Left renal cortex interstitium (tissue), 4 donors: ENCODE measurements at places on chromosomes 5 and 9.

GRCh38 chr9:122109035-122109813 is 16.1 kb upstream of the TTLL11 start:
- DNase-seq: no peak

- DNase-seq: no peak
These were observed 134.8 kb upstream of the RGMB start for GRCh38 chr5:98638701-98639100.

- no peak for DNase-seq
These were observed 483.0 kb downstream of the SEMA5A start for GRCh38 chr5:9062873-9063272.

- DNase-seq: no peak
These were observed 891 bp downstream of the PCDHGB2 start for GRCh38 chr5:141360685-141361084.

DNA sequence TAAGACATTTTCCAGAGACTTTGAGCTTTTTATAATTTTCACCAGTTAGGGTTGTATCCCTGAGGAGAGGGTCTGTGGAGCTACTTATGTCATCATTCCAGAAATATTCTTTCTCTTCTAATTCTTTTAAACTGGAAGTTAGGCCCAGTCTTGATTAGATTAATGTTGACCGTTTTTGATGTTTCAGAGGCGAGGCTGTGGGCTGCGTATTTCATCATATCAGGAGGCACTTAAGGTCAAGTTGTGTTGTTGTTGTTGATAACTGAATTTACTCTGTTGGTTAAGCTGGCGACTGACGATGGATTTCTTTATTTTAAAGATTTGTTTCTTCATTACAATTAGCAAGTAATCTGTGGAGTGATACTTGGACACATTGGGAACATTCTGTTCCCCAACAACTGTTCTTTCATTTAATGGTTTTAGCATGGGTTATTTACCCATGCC is 20.1 kb downstream of the IPO11 start:
- no peak for DNase-seq

- no peak for DNase-seq
These were observed 47.2 kb downstream of the F2R start for GRCh38 chr5:76763136-76763535.

GRCh38 chr5:96113170-96113939 is 151.7 kb upstream of the ELL2 start:
- DNase-seq: no peak

DNA sequence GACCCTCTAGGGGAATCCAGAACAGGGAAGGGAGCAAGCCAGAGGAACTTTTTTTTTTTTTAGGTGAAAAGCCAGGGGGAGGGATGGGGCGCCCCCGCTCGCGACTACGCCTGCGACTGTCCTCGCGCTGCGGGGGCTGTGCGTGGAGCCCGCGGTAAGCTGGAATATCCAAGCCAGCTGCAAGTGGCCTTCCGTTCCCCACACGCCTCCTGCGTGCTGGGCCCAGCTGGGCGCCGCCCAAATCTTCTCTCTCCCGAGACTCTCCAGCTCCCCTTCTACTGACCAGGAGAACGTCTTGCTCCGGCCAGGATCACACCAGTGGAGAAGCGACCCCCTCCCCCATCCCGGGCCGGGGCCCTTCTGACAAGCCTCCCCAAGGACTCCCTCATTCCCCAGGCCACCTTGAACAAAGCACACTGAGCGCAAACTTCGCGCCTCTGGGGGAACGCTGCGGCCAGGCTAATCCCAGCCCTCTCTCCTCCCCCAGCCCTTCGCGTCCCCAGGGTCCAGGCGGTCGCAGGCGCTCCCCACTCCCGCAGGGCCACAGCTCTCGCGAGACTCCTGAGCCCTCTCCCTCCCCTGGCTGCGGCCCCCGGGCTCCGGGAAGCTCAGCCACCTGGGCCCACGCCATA is 6.6 kb downstream of the BARX1 start:
- no peak for DNase-seq

GRCh38 chr5:14168144-14168792 is 25.1 kb downstream of the TRIO start:
- DNase-seq: no peak

DNA sequence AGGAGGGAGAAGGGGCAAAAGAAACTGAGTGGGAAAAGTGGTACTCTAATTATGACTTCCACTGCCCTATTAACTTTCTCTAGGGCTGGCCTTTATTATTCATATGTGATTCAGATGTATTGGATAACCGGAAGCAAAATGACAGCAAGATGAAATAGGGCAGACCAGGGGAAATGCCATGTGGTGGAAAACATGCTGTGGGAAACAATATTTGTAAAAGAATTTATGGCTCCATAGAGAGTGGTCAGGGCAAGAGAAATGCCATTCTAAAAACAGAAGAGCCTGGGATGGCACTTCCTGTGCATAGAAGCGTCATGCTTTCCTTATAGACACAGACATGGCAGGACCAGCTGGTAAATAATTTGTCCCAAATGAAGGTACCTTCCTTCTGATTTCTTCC is 67.7 kb downstream of the MEGF10 start:
- DNase-seq: no peak

DNA sequence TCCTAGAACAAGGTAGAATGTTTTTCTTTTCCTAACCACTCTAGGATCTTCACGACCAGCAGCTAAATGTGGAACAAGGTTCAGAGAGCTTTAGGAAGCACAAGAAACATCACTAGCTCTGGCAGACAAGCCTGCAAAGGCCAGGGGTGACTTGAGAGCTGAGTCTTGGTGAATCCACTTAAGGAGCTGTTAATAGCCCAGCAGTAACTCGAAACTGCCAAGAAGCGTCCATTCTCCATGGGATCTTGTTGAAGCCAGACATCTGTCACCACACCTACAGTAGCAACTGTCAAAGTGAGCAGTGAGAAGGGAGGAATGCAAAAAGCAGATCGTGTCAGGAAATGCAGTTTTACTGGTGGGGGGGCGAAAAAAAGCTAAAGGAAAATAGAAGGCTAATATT is 87.2 kb downstream of the ATPSCKMT start:
- DNase-seq: no peak

GRCh38 chr9:113634596-113635515 is 171.3 kb downstream of the RGS3 start:
- no peak for DNase-seq

DNA sequence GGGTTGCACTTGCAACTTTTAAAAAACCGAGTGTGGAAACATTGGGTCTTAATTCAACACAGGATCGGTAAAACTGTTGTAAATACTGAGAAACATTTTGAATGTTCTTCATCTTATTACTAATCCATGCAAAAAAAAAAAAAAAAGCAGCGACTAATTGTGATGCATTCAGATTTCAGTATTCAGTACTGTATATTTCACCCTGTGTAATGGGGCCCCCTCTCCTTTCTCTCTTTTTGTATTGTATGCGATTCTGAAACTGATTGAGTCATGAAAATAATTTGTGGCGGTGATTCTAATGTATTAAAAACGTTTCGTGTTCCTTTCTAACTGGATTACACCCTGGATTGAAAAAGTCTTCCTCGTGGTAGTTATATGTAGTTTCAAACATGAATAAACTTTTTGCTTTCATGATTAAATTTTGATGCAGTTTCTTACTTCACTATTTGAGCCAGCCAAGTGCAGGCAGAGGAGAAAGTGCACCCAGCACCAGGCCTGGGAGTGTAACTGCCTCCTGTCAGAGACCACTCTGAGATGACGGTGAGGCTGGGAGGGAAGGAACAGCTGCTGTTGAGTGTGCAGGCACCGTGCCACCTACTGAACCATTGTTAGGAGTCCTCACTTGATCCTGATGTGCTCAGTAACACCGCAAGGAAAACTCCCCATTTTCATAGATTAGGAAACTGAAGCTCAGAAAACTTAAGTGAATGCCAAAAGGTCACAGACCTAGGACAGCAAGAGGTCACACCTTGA is 220.0 kb downstream of the PBX3 start:
- no peak for DNase-seq

DNA sequence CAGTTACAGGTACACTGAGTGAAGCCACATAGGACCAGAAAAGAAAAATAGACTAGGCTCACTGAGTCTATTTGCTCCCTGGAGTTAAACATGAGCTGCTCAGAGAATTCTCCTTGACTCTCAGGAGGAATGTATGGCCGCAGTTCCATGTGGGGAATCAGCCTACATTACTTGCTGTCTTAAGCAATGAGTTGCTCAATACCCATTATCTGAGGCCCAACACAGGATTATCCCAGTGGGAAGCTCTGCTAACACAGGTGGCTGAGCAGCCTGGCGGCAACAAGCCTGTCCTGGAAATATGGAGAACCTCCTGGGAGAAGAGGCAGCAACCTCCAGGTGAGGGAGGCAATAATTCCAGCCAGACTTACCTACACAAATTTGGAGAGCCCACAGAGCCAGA is 177.5 kb upstream of the NREP start:
- no peak for DNase-seq

GRCh38 chr5:103646698-103647614 is 84.4 kb upstream of the NUDT12 start:
- no peak for DNase-seq
